ENCODE measurements at places on chromosomes 16 and 17.

- DNase-seq, result no peak
These were observed 89.2 kb upstream of the BRD7 start for GRCh38 chr16:50457979-50458491.

GRCh38 chr17:82882715-82883418, 43.0 kb upstream of the ZNF750 start:
- no peak for DNase-seq

- DNase-seq, result peak; percentile 70
These were observed 429 bp downstream of the KIF1C start for GRCh38 chr17:4998027-4998731.

DNA sequence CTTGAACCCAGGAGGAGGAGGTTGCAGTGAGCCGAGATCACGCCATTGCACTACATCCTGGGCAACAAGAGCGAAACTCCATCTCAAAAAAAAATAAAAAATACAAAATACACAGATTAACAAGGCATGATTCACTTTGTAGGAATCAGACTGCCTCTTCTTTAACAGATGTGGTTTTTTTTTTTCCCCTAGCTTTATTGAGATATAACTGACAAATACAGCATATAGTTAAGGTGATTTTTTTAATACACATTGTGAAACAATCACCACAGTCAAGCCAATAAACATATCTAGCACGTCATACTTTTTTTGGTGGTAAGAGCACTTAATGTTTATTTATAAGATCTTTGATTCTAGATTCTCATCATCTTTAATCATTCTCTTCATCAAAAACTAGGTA, 87.8 kb downstream of the SPAG9 start:
- DNase-seq, result no peak

DNA sequence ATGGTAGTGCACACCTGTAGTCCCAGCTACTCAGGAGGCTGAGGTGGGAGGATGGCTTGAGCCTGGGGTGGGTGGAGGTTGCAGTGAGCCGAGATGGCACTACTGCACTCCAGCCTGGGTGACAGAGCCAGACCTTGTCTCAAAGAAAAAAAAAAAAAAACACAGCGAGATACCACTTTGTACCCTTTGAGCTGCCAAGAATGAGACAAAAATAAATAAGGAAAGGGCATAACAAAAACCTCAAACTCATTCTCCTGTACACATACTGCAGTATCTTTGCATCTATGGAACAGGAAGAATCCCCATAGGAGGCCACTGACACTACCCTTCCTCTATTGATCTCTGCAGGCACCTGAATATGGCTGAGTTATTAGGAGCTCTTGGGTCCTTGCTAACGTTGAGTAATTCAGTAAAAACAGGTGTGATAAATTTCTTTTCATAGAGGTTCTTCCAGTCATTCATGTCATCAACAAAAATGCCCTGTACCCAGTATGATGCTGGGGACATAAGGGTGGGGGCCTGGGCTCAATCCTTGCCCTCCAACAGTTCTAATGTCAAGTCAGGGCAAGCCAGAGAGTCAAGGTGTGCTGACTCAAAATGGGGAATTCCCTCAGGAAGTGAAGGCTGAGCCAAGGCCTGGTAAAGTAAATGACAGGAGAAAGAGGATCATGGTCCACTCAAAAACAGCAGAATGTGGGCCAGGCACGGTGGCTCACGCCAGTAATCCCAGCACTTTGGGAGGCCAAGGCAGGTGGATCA, 26.9 kb downstream of the RANBP10 start:
- no peak for DNase-seq

DNA sequence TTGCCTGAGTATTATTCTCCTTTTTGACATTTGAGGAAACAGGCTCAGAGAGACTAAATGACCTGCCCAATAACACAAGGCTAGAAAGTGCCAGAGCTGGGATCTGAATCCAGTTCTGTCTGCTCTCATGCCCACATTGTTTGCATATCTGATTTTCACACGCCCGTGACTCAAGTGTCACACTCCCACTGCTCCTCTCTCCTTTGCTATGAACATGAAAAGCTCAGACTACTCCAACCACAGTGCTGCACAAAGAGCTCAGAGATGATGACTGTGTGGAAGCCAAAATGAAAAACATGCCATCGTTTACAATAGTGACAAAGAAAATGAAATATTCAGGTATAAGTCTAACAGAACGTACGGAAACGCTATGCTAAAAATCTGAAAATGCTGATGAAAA, 107.9 kb downstream of the SMG6 start:
- no peak for DNase-seq

DNA sequence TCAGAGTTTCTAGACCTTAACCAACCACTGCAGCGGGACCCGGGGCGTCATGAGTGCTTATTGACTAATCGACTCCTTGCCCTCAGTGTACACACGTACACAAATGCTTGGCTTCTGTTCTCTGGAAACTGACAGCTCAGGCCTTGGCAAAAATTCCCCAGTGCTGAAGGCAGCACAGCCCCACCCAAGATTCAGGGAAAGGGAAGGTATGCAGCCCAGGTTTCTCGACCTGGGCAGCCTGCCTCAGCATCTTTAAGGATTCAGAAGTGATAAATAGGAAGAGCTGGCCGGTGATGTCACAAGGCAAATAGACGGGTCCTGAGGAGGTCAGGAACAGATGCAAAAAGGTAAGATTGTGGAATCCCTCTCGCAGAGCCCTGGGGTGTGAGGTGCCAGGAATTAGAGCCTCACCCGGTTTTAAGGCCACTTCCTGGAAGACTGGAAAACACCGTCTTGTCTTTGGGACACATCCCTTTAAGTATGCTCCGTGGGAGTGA, 9.0 kb upstream of the CDH3 start:
- no peak for DNase-seq

DNA sequence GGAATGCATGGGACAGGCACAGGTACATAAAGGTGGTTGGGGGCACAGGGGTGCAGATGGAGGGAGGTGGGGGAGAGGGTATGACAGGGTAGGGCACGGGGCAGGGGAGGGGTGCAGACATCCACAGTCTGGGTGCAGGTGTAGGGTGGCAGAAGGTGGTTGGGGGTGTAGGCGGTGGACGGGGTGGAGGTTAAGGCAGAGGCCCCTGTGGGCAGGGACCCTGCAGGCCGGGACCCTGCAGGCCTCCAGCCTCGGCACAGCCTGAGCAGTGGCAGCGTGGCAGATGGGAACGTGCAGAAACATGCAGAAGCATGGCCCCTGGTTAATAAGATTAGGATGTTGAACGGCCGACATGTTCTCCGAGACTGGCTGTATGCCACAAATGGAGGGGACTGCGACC, 115.2 kb downstream of the RBFOX3 start:
- no peak for DNase-seq

- DNase-seq, result no peak
These were observed 30.7 kb upstream of the ARHGAP17 start for GRCh38 chr16:25045696-25046381.

DNA sequence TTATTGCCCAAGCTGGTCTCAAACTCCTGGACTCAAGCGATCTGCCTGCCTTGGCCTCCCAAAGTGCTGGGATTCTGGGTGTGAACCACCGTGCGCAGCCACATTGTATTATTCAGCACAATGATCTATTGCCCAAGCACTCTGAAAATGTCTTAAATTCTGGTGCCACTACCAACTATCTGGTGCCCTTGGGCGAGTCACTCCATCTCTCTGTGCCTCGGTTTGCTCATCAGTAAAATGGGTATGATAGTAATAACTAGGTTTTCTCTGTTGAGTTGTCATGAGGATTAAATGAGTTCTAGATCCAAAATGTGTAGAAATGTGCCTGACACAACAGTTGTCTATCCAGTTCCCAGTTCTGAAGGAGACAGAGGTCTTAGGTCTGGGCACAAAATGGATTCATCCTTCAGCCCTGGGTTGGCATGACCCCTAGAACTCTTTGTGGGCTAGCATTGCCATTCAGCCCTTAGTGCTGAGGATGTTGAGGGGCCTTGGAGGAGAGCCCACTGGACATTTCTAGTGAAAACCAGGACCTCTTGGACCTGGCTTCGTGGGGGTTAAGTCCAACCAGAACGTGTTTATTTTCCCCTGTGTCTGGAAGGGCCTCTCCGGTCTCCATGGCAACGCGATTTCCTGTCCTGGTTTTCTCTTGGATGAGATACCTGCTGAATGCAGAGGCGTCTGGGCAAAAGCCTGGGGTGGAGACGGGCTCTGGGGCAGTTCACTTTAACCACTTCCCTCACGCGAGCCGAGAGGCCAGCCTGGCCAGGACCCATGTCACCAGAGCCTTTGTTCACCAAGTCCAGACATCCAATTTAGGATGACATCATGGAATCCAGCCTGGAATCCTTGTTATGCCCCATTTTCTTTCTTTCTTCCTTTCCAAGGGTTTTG, 43.7 kb upstream of the TNRC6A start:
- DNase-seq, result peak; percentile 53

GRCh38 chr17:75267411-75268232, 3.4 kb downstream of the MIF4GD start:
- DNase-seq, result no peak

GRCh38 chr16:1637526-1637925, 25.4 kb downstream of the CRAMP1 start:
- DNase-seq, result no peak

- DNase-seq, result no peak
These were observed 948 bp downstream of the LUC7L start for GRCh38 chr16:228151-228851.

DNA sequence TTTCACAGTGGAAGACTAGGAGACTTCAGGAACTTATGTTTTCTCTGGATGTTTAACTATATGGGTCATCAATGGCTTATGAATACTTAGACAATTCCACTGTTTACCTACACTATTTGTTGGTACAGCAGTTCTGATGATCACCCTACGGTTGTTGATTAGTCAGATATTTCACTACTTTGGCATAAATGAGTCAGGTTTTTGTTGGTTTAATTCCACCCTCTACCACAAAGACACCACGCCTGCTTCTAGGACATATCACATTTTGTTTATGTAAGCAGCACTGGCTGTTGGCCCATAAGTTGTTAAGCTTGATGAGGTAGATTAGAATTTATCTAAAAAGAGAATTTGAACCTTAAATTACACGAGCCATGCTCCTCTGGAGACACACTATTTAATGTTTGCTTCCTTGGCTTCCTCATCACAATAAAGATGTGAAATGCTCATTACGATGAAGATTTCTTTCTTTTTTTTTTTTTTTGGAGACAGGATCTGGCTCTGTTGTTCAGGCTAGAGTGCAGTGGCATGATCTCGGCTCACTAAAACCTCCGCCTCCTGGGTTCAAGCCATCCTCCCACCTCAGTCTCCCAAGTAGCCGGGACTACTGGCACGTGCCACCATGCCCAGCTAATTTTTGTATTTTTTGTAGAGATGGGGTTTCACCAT, 4.3 kb downstream of the GDE1 start:
- no peak for DNase-seq

GRCh38 chr16:11093572-11094074, 149.3 kb downstream of the CLEC16A start:
- no peak for DNase-seq

DNA sequence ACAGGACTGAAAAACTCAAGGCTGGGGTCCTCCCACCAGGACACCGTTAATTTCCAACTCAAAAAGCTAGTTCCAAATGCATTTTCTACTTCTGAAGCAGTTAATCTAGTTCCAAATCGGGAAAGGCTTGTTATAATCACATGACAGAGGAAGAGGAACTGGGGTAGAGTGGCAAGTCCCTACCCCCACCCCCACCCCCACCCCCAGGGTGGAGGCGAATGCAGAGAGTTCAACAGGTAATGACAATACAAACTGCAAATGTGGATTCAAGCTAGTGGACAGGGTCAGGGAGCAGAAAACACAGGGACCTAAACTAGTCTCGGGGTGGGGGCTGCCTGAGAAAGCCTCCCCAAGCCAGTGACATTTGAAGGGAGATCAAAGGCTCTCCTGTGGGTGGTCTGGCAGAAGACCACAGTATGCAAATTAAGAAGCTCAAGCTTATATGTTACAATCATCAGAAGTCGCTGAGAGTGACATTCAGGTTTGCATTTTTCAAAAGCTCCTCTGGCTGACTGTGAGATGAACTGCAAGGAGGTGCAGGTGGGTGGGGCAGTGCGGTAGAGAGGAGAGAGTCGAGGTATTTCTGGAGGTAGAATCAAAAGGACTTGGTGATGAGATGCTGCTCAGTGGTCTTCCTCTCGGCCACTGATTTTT, 56.4 kb upstream of the SLC25A19 start:
- DNase-seq, result no peak

DNA sequence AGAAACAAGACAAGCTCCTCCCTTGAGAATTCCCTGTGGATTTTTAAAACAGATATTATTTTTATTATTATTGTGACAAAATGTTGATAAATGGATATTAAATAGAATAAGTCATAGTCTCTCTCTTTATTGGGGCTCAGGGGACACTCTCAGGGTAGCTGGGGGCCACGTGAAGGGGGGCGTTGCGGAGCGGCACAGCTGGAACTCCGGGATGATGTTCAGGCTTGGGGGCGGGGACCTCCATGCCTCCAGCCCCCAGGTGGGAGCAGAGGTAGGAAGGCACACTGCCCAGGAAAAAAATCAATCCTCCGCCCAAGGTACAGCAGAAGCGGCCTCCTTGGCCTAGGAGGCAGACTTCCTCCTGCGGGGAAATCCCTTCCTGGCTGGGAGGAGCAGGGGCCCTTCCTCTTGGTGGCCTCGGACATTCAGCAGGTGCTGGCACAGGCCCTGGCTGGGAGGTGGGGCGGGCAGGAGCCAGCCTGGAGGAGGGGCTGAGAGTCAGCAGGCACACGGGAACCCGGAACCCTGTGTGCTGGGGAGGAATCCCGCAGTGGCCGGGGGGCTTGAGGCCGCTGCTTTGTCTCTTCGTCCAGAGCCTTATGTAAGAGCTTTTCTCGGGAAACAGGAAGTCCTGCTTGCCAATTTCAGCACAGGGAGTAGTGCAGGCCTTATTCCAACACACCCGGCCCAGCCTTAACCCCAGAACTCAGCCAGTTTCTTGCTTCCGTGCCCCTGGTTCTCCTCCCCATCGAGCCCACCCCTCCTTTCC, 591 bp upstream of the TNFSF13 start:
- peak; percentile 87 for DNase-seq

DNA sequence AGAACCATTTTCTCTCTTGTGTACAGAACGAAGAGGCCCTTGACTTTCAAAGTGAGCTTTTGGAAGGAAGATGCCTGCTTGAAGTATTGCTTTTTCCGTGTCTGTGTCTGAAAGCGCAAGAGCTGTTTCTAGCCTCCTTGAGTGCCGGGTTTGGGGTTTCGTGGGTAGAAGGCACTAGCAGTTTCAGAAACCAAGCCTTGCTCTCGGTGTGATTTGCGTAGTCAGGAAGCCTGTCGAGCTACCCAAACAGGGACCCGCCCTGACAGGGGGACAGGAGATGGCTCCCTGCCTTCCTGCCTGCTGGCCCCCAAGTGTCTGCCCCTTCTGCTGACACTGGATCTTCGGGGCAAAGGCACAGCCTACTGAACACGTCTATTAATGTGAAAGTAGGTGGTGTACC, 322.0 kb downstream of the MAF start:
- no peak for DNase-seq

DNA sequence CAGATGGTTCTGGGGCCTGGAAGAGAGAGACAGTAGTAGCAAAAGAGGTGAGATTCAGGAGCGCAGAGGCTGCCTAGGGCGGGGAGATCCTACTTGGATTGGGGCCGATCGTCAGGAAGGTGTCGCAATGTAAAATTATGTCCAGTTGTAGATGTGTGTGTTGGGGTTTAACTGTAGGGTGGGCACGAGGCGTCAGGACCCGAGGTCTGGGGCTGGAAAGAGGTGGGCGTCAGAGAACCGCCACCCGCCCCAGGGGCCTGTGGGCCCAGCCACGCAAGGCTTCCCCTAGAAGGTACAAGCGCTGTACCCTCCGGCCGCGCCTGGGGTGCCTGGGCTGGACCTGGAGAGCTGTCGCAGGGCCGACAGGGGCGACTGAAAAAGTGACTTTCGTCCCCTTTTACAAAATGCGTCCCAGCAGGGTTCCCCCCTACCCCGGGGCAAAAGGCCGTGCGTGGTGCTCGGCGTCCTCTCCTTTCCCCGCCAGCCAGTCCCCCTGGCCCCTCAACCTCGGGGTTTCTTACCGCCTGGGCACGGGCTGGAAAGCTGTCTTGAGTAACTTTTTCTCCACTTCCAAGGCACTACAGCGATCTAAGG, 2.8 kb downstream of the IRX3 start:
- DNase-seq, result no peak
